ENCODE measurements at places on chromosomes 1 and 21. TPM values are rescaled to one million over a fixed set of nuclear protein-coding genes. Genes with fewer than 3 reads are reported as not detected.

GRCh38 chr21:42393443-42393950 lies 2.4 kb downstream of the TMPRSS3 start:
- no peak for DNase-seq
- no peak overlapping the region for H3K27ac ChIP-seq
- H3K4me3 ChIP-seq: no peak overlapping the region
- peaks cover 17% of the 10 kb centered on the region for H3K4me1 ChIP-seq
- no peaks in the 10 kb centered on the region for H3K36me3 ChIP-seq

DNA sequence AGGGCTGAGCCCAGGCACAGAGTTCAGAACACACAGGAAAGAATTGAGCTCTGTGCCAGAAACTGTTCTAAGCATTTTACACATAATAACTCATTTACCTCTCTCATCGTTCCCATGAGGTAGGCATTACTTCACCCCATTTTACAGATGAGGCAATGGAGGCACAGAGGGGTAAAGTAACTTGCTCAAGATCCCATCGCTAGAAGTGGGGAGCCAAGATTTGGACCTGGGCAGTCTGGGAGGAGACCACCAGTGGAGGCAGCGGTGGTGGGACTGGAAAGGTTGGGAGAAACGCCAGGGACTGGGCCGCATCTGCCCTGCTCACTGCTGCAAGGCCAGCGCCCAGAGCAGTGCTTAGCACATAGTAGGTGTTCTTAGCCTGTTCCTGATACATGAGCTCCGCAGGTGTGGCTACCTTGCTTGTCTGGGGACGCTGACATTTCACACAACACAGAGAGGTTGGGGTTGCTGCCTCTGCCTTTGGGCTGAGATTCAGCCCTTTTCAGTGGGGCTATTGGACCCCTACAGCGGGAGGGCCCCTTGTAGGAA lies 27.8 kb upstream of the EPS8L3 start:
- no peak overlapping the region for H3K27ac ChIP-seq
- H3K36me3 ChIP-seq: no peaks in the 10 kb centered on the region
- peaks cover 7% of the 10 kb centered on the region for H3K27me3 ChIP-seq
- H3K4me1 ChIP-seq: peaks cover 76% of the 10 kb centered on the region

GRCh38 chr1:154741327-154741726 lies 128.8 kb downstream of the KCNN3 start:
- DNase-seq: no peak
- H3K27ac ChIP-seq: no peak overlapping the region
- peaks cover 3% of the 10 kb centered on the region for H3K27me3 ChIP-seq
- H3K4me1 ChIP-seq: peaks cover 33% of the 10 kb centered on the region

- H3K36me3 ChIP-seq: no peaks in the 10 kb centered on the region
- no peaks in the 10 kb centered on the region for H3K27me3 ChIP-seq
- DNase-seq: no peak
- H3K4me1 ChIP-seq: peaks cover 9% of the 10 kb centered on the region
- H3K27ac ChIP-seq: peak overlapping the region; percentile 80
Measured at GRCh38 chr1:94416901-94417727, 1.1 kb upstream of the ABCD3 start.

- H3K27me3 ChIP-seq: no peaks in the 10 kb centered on the region
- no peaks in the 10 kb centered on the region for H3K36me3 ChIP-seq
- DNase-seq: no peak
- no peak overlapping the region for H3K4me3 ChIP-seq
Measured at GRCh38 chr1:230857822-230858221, 10.5 kb downstream of the C1orf198 start.

DNA sequence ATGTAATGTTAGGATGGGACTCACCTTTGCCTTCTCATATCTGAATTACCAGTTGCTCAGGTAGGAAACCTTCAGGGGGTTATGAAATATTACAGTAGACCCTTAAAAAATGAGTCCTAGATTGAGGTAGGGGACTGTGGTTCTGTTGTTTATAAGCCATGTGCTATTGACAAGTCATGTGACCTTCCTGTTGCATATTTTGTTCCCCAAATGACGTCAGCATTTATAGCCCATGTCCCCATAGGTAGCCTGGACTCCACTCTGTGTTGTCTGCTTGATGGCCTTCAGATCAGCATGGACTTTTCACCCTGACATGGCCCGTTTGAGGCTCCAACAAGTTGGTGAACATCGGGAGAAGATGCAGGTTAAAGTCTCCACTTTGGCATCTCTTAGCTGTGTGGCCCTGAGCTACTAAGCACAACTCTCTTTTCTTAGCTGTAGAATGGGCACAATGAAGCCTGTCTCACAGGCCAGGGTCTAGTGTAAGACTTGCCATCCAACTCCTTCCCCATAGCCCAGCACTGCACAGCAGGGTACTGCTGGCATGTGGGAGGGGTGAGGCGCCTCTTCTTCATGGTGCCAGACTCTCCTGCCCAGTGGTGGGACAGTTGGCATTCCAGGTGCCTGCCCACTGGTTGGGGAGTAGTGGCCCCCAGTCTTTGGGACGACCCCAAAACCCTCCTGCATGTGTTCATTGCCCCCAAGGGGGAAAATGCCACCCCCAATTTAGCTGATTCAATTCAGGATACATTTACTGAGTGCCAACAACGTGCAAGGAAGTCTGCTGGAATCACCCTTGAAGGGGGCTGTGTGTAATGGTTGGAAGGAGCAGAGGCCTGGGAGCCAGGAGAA lies 36.1 kb upstream of the TTC22 start:
- no peaks in the 10 kb centered on the region for H3K4me1 ChIP-seq
- DNase-seq: no peak
- H3K36me3 ChIP-seq: peaks cover 16% of the 10 kb centered on the region
- H3K27ac ChIP-seq: no peak overlapping the region

IL10 gene
- not detected for total RNA-seq

CELA2B gene
- not detected for total RNA-seq

DISP3 gene
- 0.24 TPM for total RNA-seq

GRHL3 gene
- not detected for total RNA-seq

TSPAN1 gene
- total RNA-seq: not detected

TMEM82 gene
- total RNA-seq: not detected
